ENCODE measurements at places on chromosomes 11 and 22.

GRCh38 chr22:49983148-49984042, 22.8 kb downstream of the PIM3 start:
- DNase-seq = no peak

DNA sequence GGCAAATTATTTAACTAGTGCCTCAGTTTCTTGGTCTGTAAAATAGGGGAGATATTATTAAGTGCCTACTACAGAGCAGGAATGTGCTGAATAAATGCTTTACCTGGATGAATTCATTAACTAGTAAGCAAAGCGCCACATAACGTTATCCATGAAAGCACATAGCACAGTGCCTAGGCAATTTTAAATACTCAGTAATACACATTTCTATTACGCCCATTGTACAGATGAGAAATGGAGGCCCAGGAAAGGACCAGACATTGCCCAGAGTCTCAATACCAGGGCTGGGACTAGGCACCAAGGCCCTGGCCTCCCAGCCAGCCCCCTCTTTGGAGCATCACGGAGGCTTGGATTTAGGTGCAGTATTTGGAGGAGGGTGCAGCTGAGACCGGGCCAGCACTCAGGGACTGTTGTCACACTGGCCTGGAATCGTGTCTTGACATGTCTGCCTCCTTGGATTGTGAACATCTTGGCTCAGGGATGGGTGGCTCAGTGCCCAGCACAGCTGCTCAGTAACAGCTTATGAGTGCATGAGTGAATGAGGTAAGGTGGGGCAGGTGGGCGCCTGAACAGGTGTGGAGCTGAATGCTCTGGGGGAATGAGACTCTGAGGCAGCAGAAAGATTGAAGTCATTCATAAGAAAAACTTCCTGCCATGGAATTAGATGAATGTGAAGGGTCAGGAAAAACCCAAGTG, 42.1 kb upstream of the TPBGL start:
- DNase-seq = no peak

- no peak for DNase-seq
These were observed 5.6 kb upstream of the KCTD17 start for GRCh38 chr22:37045958-37046357.

DNA sequence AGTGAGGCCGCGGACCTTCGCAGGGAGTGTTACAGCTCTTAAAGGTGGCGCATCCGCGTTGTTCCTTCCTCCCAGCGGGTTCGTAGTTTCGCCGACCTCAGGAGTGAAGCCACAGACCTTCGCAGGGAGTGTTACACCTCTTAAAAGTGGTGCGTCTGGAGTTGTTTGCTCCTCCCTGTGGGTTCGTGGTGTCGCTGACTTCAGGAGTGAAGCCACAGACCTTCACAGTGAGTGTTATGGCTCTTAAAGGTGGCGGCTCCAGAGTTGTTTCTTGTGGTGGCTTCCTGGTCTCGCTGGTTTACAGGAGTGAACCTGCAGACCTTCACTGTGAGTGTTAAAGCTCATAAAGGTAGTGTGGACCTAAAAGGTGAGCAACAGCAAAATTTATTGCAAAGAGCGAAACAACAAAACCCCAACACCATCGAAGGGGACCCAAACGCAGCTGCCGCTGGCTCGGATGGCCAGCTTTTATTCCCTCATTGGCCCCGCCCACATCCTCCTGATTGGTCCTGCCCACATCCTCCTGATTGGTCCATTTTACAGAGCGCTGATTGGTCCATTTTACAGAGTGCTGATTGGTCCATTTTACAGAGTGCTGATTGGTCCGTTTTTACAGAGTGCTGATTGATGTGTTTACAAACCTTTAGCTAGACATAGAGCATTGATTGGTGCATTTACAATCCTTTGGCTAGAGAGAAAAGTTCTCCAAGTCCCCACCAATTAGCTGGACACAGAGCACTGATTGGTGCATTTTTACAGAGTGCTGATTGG, 1.2 kb upstream of the TMEM45B start:
- no peak for DNase-seq

DNA sequence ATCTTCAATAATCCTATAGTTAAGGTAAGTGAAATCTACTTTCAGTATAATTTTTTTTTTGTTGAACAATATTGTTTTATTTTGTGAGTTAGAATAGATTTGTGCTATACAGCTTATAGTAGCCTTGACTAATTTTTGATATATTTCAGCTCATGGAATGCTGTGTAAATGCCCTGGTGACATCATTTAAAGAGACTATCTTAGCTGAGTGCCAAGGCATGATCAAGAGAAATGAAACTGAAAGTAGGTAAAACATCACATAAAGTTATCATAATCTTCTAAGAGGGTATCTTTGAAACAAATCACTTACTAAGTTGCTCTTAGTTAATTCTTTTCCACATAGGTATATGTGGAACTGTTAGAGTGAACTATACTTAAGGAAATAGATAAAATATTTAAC, 51.4 kb upstream of the ACAT1 start:
- no peak for DNase-seq

GRCh38 chr11:24375351-24375750, 121.5 kb upstream of the LUZP2 start:
- DNase-seq = no peak

DNA sequence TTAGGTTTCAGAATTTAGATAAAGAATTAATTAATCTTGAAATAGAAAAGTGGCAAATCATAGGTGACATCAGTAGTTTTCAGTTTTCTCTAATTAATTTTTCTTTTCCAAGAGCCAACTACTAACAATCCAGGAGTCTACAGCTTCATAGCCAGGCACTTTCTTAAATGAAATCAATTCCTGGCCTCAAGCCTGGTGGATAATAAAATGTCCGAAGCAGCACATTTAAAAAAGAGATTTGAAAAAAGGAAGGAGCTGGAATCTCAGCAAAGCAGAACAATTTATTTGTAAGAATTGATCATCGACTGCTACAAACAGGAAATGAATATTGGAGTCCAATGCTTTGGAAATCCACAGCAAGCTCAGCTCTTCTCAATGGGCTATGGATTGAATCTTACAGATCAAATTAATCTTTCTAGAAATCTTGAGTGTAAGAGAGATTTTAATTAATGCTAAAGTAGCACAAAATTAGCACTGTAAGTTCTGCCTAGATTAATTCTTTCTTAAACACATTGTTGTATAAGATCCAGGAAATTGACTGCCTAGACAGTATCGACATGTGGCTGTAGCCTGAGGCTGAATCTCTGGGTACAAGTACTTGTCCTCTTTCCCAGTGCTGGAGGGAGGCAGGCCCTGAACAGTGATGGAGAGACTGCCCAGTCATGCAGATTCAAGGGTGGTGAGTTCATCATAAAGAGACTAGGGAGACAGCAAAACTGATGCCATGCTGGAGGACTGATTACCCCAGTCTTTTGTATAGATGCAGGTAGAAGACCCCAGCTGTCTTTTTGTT, 167.8 kb upstream of the POU2AF2 start:
- no peak for DNase-seq

GRCh38 chr11:66349084-66349386, 1.6 kb upstream of the B4GAT1 start:
- DNase-seq = no peak

DNA sequence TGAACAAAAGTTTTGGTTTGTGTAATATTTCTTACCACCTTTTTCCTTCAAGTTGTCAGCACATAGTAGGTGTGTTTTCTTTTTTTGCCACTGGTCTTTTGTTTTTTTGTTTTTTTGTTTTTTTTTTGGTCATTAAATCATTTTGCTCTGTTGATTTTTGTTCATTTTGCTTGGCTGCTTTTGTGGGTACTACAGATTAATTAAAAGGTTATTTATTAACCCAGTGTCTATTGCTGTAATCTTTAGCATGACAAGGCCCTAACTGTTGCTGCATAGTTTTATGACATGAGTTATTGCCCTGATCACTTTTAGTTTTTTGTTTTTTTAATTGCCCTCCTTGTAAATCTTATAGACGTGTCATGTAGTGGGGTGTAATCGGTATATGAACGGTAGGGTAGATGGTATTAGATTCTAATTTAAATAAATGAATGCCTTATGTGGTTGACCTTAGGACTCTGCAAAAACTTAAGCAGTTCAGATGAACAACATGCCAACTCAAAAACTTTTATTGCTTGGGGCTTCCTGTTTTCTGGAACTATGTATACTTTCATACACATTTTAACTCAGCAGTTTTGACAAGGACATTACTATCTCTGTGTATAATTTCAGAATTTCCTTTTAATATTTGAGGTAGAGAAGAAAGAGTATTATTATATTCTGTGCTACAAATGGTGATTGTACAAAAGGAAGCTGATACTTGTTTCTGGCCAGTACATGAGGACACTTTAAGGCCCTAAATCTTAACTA, 7.9 kb downstream of the EWSR1 start:
- no peak for DNase-seq

DNA sequence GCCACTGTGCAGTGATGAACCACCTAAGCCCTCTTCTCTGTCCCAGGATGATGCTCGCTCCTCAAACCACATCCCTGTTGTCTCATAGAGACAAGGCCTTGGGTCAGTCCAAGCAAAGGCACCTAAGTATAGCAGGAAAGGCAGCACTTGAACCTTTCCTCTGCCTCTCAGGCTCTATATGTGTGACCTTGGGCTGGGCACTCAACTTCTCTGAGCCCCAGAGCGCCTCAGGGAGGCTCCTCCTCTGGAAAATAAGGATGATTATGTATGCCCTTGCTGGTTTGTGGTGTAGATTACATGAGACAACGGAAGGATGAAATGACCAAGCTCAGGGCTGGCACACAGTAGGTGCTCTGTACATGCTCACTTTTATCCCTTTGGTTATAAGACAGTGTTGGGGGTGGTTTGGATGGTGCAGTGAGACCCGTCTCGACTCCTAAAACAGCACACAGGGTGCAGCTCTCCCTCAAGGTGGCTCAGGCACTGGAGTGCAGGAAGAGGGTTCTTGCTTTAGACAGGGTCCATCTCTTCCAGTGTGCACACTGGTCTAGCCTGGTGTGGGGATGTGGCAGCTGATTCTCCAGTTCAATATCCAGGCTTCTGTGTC, 40.2 kb upstream of the ACCSL start:
- no peak for DNase-seq

DNA sequence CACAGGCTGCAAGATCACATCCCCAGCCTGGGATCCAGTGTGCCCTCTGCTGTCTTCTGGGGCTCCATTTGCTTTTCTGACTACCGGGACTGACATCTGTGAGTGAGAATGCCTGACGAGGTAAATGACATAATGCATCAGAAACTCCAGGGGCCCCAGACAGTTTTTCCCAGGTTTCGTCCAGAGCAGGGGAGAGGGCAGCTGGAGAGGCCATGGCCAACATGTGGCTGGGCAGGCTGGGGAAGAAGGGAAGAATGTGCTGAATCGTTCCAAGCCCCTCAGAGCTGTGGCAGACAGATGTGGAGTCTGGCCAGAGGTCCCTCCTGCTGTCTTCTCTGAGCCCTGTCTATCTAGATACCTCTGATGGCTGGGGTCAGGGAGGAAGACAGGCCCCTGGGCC, 163.9 kb downstream of the TRIM29 start:
- DNase-seq = no peak

DNA sequence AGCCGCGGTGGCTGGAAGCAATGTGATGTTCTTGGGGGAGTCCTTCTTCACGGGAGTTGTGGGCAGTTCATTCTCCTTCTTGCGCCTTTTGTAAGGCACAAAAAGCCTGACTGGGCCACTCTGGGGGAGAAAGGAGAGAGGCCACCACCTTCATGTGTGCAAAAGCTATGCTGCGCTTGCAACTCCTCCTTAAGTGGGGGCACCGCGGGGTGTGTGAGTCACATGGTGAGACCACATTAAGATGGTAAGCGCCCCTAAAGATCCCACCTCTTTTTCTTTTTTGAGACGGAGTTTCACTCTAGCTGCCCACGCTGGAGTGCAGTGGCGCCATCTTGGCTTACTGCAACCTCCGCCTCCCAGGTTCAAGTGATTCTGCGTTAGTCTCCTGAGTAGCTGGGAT, 14.1 kb downstream of the DEAF1 start:
- no peak for DNase-seq

DNA sequence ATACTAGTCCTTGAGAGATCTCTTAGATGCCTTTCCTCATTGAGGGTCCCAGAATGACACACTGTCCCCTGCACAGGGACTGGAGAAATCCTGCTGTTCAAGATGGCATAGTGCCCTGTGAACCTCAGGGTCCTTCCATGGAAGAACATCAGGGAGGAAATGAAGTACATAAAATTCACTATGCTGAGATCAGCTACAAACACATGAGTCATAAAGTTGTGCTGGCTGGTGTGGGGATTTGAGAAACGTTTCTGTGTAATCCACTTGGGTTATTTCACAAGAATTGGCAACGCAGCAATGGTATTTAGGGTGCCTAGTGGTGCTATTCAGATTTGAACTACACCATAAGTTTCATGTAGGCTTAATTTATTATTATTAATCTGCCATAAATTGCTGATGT, 174.4 kb downstream of the MAML2 start:
- no peak for DNase-seq

DNA sequence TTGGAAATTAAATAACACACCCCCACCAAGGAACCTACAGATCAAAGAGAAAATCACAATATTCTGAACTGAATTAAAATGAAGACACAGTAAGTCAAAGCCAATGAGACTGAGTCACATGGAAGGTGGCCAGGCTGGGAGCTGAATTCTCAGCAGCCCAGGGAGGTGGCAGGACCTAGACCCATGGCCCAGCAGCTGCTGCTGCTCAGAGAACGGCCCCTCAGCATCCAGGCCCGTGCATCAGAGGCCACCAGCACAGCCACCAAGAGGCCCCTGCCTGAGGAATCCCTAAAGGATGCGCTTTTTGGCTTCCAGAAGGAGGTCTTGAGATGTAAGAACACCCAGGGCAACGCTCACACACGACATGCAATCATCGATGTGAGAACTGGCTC, 35.0 kb downstream of the TBX1 start:
- no peak for DNase-seq

GRCh38 chr11:12245549-12246016, 131.8 kb upstream of the PARVA start:
- no peak for DNase-seq

DNA sequence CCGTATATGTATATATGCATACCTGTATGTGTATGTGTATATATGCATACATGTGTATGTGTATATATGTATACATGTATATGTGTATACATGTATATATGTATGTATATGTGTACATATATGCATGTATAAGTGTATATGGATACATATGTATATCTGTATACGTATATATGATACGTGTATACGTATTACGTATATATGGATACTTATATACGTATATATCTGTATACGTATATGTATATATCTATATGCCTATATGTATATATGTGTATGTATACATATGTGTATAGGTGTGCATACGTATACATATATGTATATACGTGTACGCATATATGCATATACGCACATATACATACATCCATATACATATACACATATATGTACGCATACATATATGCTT, 681.6 kb upstream of the ANO3 start:
- no peak for DNase-seq

DNA sequence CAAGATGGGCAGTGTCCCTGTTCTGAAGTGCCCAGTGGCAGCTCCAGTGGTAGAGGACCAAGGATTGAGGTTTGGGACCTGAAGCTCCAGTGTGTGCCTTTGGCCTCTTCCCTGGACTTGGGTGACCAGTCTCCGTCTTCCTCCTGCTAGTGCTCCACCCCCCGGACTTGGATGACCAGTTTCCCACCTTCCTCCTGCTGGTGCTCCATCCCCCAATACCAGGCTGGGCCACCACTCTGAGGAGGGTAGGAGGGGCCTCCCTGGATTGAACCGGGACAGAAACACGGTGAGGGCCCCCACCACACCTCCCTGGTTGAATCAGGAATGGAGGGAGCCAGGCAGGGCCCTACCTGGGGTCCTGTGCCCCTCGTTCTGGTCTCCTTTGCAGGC, 10.9 kb upstream of the NEAT1 start:
- DNase-seq = no peak

Data from caudate nucleus (tissue), 63 donors.